ENCODE measurements at places on chromosomes 2 and 18.

- no peak for DNase-seq
These were observed 95.0 kb downstream of the PRPF40A start for GRCh38 chr2:152622219-152622618.

GRCh38 chr2:24017711-24018110, 7.8 kb downstream of the MFSD2B start:
- DNase-seq, result no peak

GRCh38 chr2:131475831-131476230, at the start of gene TUBA3D:
TSS of gene TUBA3D (plus strand) at chr2:131476119. CDS start at chr2:131476200, 81 bp downstream.
- no peak for DNase-seq

GRCh38 chr2:163667064-163667887, 68.5 kb downstream of the FIGN start:
- peak; percentile 97 for DNase-seq

DNA sequence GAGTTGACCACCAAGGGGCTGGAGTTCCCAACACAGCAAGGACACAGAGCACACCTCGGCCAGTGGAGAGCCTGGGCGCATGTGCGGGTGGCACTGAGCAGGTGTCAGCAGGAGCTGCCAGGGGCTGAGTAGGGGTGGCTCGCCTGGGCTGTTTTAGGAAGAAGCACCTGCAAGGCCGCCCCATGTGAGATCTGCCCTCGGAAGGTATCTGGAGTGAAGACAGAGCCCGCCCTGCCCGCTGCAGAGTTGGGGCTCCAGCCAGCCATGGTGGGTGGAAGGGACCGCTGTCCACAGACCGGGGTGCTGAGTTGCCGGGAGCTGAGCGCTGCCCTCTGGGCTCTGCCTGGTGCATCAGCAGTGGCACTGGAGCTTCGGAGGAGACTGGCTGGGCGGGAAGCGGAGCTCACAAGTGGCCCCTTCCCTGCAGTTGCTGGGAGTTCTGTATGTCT, 35.2 kb downstream of the MTERF4 start:
- no peak for DNase-seq

All from fibroblast of lung (primary cell).